ENCODE measurements at places on chromosomes 13 and 19.

DNA sequence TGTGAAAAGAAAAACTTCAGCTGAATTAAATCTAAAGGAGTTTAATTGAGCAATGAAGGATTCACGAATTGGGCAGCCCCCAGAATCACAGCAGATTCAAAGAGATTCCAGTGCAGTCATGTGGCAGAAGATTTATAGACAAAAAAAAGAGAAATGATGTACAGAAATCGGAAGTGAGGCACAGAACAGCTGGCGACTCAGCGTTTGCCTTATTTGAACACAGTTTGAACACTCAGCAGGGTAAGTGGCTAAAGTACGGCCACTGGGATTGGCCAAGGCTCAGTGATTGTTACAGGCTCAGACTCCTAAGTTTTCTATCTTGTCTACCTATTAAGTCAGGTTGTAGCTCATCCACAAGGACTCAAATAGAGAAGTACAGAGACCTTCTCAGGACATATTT, 11.6 kb upstream of the CFAP97D2 start:
- no peak for DNase-seq

DNA sequence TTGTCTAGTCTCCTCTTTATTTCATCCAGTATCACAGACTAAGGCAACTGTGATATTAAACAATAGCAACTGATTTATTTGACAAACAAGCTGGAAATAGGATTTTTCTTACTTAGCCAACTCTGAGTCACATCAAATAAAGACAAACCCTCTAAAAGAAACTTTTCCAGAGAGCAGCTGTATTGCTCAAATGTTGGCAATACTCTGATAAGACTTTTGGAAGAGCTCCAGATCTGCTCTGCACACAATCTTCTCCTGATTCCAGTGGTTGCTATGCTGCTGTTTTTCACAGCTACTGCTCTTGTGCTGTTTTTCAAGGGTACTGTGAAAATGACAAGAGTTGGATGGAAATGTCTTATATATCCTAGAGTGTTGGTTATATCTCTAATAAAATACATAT, 1479.2 kb downstream of the SLITRK5 start:
- DNase-seq = no peak

DNA sequence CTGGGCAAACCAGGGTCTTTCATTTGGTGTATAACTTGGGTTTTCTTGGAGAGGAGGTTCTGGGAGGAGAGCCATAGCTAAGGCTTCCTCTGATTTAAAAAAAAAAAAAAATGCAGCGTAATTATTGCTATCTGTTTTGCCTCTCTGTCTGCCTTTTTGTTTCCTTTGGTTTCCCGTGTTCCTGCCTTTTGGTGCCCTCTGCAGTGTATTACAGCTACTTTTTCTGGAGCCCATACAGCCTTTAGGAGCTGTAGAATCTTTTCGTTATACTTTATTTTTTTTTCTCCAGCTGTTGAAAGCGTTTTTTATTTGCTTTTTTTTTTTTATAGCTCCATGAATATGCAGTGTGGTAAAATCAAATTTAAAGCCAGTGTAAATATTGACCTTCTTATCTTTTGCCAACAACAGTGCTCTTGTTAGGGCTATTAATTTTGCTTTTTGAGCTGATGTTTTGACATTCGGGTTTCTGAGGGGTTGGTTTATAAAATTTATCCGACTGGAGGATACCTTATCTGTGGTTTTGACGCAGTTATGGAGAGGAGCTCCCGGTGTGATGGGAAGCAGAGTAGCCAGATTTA, 38.1 kb downstream of the ZNF493 start:
- no peak for DNase-seq

DNA sequence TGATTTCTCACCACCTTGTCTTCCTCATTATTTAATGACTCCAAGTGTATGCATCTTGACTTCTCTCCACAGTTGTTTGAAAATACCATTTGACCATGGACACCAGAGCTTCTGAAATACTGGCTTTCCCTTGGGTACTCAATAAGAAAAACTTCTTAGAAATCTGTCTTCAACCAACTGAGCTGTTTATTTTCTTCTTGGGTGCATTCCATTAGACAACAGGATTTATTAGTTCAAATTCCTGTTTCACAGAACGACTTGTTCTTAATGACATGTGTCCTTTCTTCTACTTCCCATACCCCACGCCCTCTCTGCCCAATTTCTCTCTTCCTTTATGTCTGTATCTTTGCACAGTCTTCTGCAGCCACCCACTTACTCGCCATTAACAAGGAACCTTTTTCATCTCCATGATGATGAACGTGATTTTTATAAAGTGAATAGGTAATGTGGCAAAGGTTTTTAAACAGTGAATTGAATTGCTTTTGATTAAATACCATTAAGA, 11.3 kb upstream of the ITM2B start:
- DNase-seq = no peak

DNA sequence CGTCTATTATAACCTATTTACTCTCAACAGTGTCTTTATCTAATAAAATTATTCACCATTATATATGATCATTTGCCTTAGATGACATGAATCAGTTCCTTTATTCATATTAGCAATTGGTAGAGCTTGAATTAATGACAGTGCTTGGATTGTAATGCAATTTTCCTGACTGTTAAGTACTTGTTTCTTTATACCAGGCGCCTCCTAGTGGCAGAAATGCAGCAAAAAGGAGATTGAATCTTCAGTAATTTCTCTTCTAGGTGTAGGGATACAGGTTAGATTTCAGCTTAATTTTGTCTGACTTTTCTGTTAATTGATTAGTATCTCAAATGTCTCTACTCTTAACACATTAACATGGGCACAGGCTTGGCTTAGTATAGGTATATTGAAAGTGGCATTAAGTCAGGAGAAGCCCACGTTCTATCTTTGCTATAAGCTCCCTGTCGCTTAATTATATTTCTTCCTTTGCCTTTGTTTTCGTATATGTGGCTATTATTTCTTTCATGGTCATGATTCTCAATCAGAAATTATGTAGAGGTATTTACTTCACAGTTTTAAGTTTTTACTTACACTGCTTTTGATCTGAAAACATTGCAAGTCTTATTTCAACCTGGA, 9.1 kb upstream of the LHFPL6 start:
- peak; percentile 60 for DNase-seq

GRCh38 chr19:50432221-50433028, at the start of gene MYBPC2:
TSS of gene MYBPC2 (plus strand) at chr19:50432892. CDS start at chr19:50432954, 62 bp downstream.
- DNase-seq = no peak

DNA sequence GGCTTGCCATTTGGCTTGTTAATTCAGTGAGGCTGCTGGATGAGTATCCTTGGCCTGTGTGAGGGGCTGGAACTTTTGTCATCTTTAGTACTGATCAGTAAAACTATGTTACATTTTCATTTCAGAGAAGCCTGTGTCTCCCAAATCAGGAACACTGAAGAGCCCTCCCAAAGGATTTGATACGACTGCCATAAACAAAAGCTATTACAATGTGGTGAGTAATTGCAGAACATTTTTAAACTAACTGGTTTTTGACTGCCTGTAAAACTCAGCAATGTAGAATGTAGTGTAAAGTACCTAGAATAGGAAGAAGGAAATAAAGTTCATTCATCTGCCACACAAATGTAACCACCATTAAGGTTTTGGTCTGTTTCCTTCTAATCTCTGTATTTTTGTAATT, 87.4 kb upstream of the TEX29 start:
- no peak for DNase-seq

DNA sequence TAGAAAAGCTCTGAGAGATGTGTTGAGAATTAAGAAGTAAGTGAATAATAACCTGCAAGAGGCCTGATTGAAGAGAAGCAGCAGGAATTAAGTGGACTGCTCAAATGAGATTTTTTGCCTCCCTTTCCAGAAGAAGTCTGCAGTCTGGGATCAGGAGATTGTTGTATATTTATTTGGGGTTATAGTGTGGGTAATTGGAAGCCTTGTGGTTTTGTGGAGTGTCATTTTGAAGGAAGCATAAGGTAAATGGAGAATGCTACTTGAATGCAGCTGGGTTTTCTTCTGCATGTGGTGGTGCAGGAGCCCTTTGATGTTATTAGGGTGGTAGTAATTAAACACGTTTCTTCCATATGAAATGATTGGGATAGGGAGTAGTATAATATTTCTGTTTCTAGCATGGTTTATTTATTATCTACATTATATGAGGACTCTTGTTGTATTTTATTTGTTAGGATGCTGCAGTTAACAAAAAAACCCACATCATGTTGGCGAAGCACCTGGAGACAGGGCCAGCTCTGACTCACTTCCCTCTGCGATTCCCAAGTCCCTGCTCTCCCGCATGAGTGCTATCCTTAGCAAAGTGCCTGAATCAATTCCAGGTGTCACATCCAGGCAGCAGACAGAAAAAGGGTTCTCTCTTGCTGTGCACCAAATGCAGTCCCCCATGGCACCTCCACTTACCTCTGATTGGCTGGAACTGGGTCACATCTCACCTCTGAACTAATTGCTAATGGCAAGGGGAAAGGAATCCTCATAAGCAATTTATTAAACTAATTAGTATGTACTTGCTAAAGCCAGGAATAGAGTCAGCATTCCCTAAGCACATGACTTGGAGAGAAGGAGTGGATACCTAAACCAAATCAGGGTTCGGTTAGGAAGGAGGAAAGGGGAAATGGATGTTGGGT, 54.8 kb downstream of the DGKH start:
- DNase-seq = no peak
